ENCODE measurements at places on chromosomes 5 and 9.
A peak's percentile ranks its signal among the peaks of the same experiment; 100 is the strongest.

- no peak for ATAC-seq
Measured at GRCh38 chr5:142078221-142078620, 30.4 kb upstream of the NDFIP1 start.

DNA sequence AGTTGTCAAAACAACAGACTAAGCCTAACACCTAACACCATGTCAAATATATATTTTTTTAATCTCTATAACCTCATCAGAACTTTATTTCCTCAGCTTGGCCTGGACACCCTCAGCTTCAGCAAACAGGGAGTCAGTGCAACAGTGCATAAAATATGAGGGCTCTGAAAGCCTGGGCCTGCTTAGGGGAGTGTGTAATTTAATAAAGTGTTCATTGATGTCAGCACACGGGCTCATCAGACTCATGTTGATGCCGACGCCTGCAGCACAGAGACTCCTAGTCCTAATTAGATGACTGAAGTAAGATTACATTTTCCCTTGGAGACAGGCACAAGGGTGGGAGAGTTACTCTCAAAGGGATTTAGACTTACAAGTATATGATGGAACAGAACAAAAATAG, 37.8 kb downstream of the CDH10 start:
- ATAC-seq, result no peak

GRCh38 chr5:136192526-136193321, at the start of gene SMIM32:
Gene SMIM32, minus strand, starts transcription at chr5:136193162. Its CDS starts 638 bp downstream, at chr5:136192524.
- no peak for ATAC-seq

- ATAC-seq, result no peak
Measured at GRCh38 chr9:107087222-107087621, 195.9 kb upstream of the RAD23B start.

DNA sequence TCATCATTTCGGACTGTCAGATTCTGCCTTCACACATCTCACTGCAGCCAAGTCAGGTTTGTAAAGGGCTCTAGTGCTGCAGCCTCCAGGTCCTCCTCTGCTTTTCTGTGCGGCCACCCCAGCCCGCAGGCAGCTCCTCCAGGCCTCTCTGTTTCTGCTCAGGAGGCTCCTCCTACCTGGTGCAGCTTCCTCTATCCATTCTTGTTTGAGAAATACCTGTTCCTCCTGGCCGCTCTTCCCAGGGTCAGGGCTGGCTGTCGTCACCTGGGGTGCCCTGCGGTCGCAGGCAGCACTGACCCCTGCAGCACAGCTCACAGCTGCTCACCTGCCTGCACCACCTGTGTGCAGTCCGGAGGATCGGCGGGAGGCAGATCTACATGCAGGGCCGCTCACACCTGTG, 387.7 kb upstream of the IRX4 start:
- ATAC-seq, result no peak

DNA sequence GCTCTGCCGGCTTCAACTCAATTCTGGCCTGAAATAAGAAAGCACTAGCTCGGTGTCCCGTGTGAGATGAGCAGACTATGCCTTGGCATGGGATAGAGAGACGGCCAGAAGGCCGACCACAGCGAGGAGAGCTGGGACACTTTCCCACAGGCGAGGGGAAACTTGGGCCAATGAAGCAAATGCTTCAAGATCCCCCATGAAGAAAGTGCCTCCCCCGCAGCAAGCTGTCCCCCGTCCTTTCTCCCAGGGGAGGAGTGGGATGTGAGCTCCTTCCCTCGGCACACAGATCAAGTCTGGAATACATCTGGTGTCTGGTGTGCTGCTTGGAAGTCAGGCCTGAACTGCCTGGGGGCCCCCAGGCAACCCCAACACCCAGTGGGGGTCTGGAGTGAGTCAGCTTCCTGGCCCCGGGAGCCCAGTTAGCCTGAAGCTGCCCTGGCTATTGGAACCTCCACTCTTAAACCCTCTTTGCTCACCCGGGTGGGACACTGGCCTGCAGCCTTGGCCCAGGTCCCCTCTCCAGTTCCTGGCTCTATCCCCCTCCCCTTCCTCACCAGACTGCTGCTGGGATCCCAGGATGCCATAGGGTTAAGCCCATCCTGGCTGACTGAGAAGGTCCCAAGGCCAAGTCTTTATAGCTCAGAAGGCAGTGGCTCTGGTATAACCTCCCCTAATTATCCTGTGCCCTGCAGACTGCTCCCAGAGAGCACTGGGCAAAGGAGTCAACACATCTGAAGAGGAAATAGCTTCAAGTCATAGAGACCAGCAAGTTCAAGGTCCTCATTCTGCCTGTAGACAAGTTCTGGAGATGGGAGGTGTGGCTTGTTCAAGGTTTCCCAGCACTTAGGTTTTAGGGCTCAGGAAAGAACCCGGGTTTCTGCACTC, 205.3 kb downstream of the TTLL11 start:
- no peak for ATAC-seq

- ATAC-seq, result no peak
Measured at GRCh38 chr5:172871536-172871935, 37.5 kb downstream of the ERGIC1 start.

- ATAC-seq, result no peak
Measured at GRCh38 chr5:126481243-126481642, 58.0 kb downstream of the GRAMD2B start.

GRCh38 chr9:135978642-135979546, 17.7 kb upstream of the UBAC1 start:
- ATAC-seq, result peak; percentile 37

GRCh38 chr9:85941622-85941940, 635 bp downstream of the NAA35 start:
- ATAC-seq, result no peak

GRCh38 chr5:82649943-82650342, 371.8 kb upstream of the RPS23 start:
- ATAC-seq, result no peak

- ATAC-seq, result no peak
Measured at GRCh38 chr5:127599320-127599719, 49.6 kb upstream of the CTXN3 start.

- ATAC-seq, result no peak
Measured at GRCh38 chr9:15576350-15577050, 23.7 kb downstream of the CCDC171 start.

DNA sequence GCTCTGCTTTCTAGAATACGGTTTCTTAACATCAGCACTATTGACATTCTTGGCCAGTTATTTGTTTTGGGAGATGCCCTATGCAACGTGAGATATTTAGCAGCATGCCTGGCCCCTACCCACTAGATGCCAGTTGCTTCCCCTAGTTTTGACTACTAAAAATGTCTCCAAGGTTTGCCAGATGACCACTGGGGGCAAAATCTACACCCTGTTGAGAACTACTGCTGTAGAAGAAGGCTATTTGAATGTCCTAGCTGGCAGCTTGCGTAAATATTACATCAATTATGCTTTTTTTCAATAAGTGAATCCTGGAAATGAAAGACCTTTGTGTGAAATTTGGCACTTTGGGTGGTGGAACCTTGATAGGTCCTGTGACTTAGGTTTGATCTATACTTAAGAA, 5.0 kb downstream of the NCBP1 start:
- ATAC-seq, result no peak

DNA sequence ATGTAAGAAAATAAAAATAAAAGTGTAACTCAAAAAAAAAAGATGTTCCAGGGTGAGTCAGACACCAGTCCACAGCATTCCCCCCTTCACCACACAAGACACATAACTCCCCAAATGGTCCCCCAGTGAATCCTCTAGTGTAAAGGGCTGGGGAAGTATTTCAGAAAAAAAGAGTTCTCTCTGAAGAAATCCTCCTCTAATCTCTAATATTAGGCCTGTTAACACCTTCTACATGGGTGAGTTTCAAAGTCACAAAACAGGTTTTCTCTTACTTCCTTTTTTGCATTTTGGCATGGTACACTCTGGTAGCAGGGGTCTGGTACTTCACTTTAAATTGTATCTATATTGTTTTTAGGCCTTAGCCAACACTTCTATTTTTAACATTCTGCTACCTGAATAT, 28.2 kb downstream of the RNF145 start:
- peak; percentile 72 for ATAC-seq

DNA sequence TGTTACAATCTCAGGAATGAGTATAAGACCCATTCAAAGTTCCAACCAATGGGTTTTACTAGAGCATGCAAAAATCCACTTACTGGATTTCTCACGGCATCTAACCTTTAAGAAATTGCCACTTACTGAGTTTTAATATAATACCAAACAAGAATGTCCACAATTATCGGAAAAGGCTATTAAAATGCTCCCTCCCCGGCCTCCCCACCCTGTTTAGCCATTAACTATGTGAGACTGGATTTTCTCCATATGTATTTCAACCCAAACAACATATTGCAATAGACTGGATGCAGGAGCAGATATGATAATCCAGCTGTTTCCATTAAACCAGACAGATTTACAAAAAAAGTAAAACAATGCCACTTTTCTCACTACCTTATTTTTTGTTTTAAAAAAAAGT, 4.1 kb downstream of the AGTPBP1 start:
- no peak for ATAC-seq

DNA sequence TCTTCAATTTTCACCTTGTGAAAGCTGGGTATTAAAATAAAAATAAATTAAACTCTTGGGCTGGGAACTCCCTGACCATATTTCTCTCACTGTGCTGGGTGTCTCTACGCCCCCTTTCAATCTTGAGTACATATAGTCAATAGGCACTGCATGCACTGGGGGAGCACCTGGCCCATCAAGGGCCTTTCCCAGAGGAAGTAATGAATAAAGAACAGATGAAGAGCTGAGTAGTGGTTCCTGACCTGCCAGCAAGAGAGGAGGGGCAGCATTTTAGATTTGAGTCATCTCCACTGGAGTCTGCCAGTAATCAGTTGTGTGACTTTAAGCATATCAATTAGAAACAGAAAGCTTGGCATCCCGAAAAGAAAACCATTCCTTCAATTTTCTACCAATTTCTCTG, 6.2 kb downstream of the MAPKAP1 start:
- peak; percentile 97 for ATAC-seq

GRCh38 chr9:6495466-6495865, 82.5 kb downstream of the UHRF2 start:
- no peak for ATAC-seq

DNA sequence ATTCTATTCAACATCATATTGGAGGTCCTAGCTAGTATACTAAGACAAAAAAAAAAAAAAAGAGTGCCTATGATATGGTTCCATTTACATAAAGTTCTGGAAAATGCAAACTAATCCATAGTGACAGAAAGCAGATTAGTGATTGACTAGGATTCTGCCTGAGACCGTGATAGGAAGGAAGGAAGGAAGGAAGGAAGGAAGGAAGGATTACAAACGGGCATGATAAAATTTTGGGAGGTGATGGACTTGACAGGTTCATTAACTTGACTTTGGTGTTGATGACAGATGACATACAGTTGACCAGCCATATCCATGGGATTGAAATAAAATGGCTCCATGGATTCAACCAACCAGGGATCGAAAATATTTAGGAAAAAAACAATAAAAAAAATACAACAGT, 79.1 kb upstream of the MAN2A1 start:
- ATAC-seq, result no peak

DNA sequence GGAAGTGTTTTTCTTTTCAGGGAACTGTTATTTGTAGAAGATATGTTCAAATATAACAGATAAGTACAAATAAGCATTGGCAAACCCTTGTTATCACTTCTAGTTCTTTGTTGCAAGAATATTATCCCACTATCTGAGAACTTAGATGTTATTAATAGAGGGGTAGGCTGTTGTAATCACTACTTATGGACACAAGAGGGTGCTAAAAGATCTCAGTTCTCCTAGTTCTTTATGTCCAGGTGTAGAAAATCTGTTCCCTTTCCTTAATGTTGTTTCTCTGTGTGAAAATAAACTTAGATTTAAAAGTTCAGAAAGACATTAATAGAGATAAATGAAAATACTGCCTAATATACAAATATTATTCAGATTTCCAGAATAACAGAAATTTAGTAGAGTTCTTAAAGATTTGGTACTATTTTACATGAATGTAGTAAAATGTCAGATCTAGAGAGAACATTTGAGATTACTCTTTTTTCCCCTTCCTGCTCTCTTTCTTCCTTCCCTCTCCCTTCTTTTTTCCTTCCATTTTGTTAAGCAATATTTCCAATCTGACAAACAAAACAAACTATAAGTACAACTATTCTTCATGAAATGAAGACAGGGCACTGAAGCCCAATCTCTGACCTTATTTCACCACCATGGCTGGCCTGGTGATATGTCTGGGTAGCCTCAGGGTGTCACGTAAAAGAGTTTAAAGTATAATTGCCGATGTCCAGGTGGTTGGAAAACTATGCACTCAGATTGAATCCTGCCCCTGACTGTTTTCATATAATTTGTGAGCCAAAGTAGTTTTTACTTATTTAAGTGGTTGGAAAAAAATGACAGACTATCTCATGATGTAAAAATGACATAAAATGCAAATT, 43.6 kb upstream of the C5orf46 start:
- ATAC-seq, result no peak

GRCh38 chr9:98848450-98849149, 41.1 kb downstream of the GALNT12 start:
- ATAC-seq, result peak; percentile 90

DNA sequence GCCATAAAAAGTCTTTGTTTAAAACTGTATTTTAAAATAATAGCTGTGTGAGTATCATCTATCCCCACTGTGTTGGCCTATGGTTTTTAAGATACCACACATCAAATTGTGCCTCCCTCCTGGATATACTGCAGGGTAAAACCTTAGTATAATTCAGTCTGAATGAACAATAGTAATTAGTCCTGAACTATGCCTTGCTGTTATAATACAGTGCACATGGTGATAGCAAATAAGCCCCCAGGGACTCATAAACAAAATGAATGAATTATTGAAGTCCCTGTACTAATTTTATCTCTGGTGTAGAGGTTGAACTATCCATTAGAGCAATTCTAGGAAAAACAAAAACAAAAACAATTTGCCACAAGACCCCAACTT, 142.7 kb upstream of the ADAMTSL1 start:
- no peak for ATAC-seq

GRCh38 chr9:89278997-89279739, 31.8 kb upstream of the CKS2 start:
- ATAC-seq, result no peak

DNA sequence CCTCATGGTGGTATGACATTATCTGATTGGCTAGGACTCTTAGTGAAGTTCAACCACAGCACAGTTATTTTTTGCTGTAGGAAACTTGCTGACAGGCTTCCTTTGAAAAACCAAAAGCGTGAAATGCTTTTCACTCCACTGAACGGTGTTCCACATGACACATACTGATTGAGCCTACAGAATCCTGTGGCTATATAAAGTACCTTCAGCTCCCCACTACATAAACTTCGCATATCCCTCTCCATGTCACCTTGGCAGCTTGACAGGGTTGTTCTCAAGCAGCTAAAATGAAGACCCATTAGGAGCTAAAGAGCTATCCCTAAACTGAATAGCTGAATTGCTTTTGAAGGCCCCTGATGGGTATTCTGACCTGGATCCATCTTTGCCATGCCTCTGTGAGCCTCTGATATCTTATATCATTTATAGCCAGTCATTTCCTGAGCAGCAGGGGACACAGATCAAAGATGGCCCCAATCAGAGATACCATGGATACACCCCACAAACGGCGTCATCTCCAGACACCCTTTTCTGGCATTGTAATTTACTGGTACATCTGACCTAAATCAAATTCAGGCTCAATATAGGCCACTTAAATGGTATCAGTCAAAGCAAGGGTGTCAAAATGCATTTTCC, 91.5 kb downstream of the APBA1 start:
- ATAC-seq, result no peak

- no peak for ATAC-seq
Measured at GRCh38 chr5:120108586-120109248, 355.4 kb upstream of the PRR16 start.

GRCh38 chr5:125160787-125161502, 414.5 kb upstream of the ZNF608 start:
- ATAC-seq, result no peak
